Fibroblast of skin of scalp (primary cell): ENCODE measurements at places on chromosomes 5 and 9.

- peak; percentile 59 for DNase-seq
Measured at GRCh38 chr5:68652534-68652965, 437.0 kb downstream of the PIK3R1 start.

GRCh38 chr5:13955896-13956295 lies 11.4 kb upstream of the DNAH5 start:
- peak; percentile 47 for DNase-seq

- no peak for DNase-seq
Measured at GRCh38 chr9:14399756-14400657, 86.1 kb upstream of the NFIB start.

GRCh38 chr9:78023003-78023741 lies 8.4 kb downstream of the GNAQ start:
- DNase-seq = peak; percentile 58

GRCh38 chr9:33125871-33126823 lies 41.0 kb downstream of the B4GALT1 start:
- DNase-seq = no peak

GRCh38 chr5:103617913-103618312 lies 55.3 kb upstream of the NUDT12 start:
- DNase-seq = no peak

GRCh38 chr5:63439537-63439936 lies 522.7 kb downstream of the HTR1A start:
- DNase-seq = no peak

- peak; percentile 48 for DNase-seq
Measured at GRCh38 chr9:101462558-101462957, 27.0 kb upstream of the ALDOB start.

DNA sequence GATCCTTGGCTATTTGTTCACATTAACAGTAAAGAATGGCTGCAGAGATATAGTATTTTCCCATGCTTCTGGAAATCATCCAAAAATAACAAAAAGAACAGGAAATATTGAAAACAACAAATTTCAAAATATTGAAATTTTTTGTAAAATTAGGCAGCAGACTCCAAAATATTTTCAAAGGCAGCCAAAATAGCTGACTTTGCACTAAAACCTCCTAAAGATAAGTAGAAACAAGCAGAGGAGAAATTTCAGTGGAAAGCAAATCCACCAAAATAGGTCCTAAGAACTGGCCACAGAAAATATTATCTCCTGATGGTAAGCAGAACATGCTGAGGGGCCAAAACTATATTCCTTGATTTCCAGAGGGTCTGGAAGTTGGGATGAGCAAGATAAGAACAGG lies 456.3 kb upstream of the DMAC1 start:
- no peak for DNase-seq

DNA sequence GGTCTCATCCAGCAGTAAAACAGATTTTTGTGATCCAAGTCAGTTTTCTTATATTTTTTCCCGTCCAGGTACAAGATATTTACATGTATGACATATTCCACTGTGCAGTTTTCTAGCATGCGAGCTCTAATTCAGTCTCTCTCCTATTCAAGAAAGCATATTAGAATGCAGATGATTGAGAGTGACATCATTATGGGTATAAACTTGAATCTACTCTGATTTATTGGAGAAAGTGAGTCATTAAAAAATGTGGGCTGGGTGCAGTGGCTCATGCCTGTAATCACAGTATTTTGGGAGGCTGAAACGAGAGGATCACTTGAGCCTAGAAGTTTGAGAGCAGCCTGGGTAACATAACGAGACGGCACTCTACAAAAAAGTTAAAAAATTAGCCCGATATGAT lies 6.2 kb downstream of the FER start:
- peak; percentile 54 for DNase-seq

GRCh38 chr5:34511063-34511462 lies 145.1 kb upstream of the RAI14 start:
- no peak for DNase-seq

DNA sequence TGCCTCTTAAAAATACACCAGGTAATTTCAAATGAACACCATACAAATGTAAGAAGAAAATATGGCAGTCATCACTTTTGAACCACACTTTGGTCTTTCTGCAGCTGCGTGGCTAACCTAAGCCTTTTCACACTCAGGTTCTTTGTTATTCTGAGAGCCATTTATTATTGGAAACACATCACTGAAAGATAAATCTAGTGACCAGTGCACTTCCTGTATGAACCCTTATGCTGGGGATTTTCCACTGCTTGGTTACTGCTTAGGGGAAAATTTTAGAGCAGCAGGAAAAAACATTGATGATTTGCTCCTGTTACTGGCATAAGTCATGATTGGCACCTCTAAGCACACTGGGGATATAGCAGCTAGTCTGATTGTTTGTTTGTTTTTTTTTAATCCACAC lies 58.6 kb upstream of the RANBP3L start:
- DNase-seq = no peak

DNA sequence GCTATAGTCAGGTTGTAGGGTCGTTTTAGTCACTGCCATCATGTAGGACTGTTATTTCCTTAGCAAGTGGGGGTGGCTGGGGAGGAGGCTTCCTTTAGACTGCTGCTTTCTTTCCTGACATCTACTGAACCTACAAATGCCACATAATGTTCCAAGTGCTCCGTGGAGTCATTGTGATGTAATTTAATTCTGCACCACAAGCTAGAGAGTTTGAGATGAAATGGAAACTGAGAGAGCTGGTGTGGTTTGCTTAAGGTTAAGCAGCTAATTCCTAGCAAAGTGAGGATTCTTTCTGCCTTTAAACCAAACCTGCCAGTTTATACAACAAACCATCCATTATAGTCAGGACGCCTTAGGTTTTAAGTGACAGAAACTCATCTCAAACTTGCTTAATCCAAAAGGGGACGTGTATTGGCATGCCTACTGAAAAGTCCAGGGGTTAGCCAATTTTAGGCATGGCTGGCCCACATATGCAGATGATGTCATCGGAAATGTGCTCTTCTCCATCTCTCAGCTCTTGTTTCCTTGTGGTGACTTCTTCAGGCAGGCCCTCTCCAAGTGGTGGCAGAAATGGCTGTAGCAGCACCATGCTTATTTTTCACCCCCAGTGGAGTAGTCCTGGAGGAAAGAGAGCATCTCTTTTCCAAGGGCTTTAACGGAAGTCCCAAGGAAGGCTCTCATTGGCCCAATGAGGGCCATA lies 30.5 kb downstream of the ZNF618 start:
- DNase-seq = peak; percentile 23

DNA sequence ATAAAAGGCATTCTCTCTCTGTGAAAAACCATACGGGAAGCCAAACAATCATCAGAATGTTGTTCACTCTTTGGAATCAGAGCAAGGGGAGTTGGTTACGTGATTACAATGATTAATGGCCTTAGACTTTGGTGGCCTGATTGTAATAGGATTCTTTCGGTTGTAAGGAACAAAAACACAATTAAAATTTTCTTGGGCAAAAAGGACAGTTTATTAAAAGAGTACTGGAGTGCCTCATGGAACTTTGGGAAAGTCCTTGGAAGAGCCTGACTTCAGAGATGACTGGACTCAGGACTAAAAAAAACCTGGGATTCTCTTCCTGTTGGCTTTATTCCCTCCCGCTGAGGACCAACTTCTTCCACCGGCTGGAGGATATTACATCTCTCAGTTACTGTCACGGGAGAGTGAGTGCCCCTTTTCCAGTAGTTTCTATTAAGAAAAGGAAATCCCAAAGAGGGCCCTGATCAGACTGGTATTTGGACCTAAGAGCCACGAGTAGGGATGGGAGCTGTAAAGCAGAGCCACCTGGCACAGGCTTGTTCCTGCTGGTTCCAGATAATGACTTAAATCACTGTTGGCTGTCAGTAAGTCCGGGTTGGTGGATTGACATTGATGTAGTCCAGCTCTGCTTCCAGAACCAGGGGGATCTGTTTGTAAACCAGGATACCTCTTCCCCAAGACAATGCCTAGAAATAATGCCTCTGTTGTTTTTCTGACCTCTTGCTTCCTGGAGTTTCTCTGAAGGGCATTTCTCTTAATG lies 53.9 kb downstream of the CFAP95 start:
- peak; percentile 45 for DNase-seq

DNA sequence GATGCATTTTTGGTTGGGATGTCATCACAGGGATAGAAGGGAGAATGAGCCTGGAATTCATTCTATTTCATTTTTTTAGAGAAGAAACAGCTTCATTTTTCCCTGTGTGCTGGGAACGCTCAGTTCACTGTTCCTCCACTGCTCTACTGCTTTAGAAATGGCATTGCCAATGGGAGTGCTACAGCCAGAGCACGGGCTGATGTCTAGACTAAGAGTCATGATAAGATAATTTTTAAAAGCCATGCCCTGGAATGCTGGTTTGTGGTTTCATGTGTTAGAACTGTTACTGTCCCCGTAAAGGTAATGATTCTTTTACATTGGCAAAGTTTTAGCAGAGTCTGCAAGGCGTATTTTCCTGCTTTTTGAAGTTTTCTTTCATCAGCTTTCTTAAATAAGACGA lies 119.6 kb downstream of the SEMA6A start:
- peak; percentile 39 for DNase-seq

DNA sequence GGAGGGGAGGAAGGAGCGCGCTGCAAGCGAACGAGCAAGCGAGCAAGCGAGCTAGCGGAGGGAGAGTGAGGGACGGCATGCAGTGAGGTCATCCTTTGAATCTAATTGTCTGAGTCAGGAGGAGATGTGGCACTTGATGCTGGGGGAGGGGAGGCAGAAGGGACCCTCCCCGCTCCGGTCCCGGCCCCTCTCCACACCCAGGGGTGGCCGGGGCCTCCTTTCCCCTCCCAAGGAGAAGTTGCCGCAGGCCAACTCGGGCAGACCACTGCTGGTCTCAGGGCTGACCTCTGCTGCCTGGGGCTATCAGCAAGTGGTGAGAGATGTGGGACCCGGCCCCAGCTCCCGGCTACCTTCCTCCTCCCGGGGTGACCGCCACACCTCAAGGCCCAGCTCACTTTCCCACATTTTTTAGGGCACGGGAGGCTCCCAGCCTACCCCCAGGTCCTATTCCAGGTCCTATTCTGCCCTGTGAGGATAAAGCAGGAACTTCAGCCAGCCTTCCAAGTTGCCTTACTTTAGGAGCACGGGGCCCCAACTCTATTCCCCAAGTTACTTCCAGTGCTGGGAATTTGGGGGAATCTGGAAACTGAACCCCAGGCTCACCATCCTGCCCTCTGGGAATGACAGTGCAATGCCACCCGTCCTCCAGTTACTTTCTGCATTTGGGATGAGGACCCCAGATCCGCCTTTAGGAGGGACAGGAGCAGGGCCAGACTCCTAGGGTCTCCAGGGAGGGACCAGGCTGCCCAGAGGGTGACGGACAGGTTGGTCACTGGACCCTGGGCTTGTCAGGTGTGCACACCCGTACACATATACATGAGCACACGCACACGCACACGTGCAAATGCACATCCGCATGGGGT lies 11.1 kb downstream of the CNTFR start:
- DNase-seq = peak; percentile 69

GRCh38 chr9:114652776-114653555 lies 4.6 kb downstream of the TEX53 start:
- peak; percentile 32 for DNase-seq

GRCh38 chr5:145189746-145190145 lies 645.4 kb downstream of the PRELID2 start:
- DNase-seq = no peak

GRCh38 chr9:124621371-124622328 lies 114.5 kb upstream of the NR5A1 start:
- peak; percentile 82 for DNase-seq

DNA sequence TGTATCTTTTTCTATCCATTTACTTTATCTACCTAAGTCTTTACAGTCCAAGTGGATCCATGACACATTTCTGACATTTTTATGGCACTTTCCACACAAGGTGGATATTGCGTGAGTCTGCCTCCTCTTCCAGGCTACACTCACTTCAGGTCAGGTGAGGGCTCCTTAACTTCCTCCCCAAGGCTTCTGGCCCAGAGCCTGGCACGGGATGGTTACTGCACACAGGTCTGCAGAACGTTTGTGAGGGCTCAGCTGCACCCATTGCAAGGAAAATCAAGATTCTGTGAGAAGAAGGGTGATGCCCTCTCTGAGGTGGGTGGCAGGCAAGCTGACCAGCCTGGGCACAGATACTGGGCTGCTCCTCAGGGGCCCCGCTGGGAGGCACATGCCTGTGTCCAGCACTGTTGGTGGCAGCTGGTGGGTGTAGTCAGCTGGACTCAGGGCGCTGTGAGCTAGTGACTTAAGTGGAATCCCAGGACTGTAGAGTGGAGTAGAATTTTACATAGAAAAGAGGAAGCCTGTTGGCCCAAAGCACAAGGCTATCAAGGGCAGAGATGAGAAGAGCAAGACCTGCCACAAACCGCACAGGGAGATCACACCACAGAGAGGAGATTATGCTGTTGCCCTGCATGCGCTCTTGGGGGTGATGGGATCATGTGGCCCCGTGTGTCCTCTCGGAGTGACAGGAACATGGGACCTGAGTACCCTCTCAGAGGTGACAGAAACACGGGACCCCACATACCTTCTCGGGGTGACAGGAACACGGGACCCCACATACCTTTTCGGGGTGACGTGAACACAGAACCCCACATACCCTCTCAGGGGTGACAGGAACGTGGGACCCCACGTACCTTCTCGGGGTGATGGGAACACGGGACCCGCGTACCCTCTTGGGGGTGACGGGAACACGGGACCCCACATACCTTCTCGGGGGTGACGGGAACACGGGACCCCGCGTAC lies 21.3 kb downstream of the AHRR start:
- DNase-seq = no peak

DNA sequence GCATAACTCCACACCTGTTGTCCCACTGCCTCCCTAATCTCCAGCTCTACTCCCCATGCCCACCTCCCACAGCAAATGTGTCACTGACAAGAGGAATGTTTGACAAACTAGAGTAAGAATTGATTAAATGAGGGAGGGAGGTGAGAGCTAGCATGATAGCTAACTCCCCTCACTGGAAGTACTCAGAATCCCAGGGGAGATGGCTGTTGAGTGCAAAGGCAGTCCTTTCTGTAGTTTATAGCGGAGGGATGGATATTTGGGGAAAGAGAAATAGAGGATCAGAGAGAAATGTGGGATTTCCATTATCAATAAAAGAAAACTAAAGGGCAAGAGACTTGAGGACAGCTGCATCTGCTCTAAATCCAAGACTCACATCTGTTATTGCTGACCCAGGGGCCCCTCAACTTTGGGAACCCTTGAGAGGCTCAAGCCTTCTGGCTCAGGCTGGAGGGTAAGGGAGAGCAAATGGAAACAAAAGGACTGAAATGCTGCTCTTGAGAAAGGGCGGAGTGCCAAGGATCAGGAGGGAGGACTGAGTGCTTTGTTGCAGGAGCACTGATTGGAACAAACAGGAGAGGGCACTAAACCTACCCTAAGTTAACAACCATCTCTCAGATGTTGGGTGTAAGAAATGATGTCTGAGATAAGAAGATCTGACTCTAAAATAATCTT lies 372.1 kb downstream of the NTRK2 start:
- no peak for DNase-seq

- no peak for DNase-seq
Measured at GRCh38 chr5:139806726-139807646, 11.4 kb downstream of the PSD2 start.

- no peak for DNase-seq
Measured at GRCh38 chr5:36496471-36496870, 109.9 kb upstream of the SLC1A3 start.

GRCh38 chr9:128653908-128654307 lies 2.7 kb downstream of the DYNC2I2 start:
- DNase-seq = no peak
